ENCODE measurements at places on chromosomes 5 and 9.

DNA sequence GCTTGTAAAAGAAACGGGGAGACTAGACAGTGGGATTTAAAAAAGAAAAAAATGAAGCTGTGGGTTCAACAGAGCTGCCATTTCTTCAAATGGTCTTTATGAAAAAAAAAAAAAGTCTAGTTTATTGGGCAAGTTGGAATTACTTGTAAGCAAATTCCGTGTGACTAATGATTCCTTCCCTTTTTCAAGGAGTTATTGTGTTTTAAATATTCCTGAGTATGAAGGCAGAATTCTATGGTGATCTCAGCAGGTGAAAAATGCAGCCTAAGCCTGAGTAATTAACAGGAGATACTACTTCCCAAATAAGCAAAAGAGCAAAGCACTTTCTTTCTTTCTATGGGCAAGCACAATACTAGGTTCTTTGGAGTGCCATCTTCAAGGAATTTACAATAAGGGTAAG is 481.9 kb downstream of the ZNF608 start:
- no peak for DNase-seq

- no peak for DNase-seq
These were observed 46.2 kb downstream of the PCA3 start for GRCh38 chr9:76810377-76810957.

DNA sequence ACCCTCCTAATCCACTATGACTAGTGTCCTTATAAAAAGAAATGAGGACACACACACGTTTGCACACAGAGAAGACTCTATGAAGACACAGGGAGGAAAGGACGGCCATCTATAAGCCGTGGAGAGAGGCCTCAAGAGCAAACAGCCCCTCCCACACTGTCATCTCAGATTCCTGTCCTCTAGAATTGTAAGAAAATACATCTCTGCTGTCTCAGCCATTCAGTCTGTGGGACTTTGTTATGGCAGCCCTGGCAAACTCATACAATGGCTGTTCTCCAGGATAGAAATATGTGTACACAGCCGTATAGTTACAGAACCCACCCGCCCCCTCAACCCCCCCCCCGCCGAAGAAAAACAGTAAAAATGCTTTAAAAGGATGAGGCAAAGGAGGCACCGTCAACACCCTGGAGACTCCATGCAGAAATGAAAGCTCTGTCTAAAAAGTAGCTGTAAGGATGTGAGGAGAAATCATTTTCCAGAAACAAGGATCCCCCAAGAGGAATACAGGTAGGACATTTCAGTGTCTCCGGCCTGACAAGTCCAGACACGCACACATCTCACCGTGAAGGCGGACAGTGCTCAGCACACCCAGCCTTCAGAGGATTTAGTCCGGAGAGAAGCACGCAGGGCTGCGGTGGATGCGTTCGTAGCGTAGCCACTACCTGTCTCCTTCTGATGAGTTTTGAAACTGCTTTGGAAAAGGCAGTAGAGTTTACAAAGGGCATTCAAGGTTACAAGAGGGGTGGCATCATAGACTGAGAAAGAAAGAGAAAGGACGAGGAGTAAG is 110.8 kb upstream of the ERCC6L2 start:
- DNase-seq = no peak

DNA sequence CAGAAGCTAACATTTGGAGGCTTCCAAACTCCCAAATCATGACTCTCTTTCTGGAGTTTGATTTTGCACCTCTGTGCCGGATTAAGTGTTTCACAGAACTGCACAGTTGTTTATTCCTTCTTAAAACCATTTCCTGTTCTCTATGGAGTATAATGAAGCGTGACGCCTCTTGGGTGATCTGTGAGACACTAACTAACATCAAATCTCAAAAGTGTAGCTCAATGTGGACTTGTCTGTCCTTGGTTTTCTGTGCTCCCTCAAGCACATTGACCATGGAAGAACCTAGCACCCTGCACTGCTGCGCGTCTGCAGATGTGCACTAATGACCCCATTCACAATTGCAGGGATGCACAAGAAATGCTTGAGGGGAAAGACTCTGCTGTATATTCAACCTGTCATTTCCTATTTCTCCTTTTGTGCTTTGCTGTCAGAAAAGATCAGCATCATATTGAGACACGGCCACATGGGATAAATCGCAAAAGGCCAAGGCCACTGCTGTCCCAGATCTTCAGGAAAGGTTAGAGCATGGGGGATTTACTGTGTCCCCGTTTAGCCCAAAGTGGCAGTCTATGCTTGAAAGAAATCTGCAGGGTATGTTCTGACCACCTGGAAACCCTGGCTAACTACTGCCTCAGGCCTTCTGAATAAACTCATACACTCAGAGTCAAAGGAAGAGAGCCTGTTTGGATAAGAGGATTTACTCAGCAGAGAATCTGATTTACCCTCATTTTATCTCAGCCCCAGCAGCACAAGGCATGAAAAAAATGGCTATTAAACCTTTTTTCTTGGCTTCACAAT is 109.6 kb downstream of the BAAT start:
- DNase-seq = no peak

All from stimulated activated CD4-positive, alpha-beta T cell treated with anti-CD3 and anti-CD28 coated beads, Interleukin-1b, Interleukin-23, amount 100 ng/mL, for 1 hour (primary cell).